ENCODE measurements at places on chromosomes 5 and 9. TPM values are rescaled to one million over a fixed set of nuclear protein-coding genes. Genes with fewer than 3 reads are reported as not detected.

- DNase-seq, result no peak
Measured at GRCh38 chr9:113992276-113992951, 85.7 kb downstream of the AMBP start.

DNA sequence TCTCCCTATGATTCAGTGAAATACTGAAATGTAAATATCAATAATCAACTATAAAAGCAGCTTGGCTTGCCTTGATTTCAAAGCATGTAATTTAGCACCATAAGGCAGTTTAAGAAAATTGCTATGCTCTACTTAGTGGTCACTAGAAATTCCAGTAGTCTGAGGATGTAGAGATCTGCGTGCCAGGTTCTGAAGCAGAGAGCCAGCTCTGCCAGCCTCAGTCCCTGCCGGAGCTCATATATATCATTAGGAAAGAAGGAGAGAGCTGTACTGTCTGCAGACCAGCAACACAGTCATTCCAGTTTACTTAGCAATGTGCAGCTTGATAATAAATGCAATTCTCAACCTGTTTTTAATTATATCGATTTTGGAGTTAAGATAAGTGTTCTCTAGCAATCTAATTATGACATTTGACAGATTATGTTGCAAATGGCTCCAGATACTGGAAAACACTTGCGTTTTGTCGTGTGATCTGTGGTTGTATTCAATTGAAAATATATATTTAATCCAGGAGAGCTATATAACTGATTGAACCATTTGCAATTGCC, 540.5 kb downstream of the CTNND2 start:
- no peak for DNase-seq

DNA sequence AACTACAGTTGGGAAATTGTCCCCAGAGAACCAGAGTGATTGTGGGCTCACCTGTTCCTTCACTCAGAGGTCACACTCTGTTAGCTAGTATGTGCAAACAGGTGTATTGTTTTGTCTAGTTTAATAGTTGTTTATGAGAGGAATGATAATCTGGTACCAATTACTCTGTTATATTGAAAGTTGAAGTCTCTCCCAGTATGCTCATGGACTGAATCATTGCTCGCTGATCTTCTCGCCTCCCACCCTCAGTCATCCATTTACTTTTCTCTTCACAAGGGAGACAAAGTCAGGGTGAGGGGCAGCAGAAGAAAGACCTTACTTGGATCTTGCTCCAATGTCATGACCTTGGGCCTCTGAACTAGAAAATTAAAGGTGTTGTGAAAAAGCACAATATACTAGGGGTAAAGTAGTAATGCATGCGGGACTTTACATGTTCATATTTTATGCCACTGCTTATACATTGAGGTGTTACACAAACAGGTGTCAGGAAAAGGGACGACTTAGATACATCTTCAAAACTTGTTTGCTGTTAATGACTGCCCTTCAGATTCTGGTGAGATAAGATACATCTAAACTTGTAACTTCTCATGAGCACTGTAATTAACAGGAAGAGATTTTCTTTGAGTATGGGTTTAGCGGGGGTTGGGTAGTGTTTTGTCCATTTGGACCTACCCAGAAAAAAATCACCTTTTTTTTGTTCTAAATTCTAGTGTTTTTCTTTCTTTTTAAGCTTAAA, 36.9 kb downstream of the LNPEP start:
- DNase-seq, result no peak

DNA sequence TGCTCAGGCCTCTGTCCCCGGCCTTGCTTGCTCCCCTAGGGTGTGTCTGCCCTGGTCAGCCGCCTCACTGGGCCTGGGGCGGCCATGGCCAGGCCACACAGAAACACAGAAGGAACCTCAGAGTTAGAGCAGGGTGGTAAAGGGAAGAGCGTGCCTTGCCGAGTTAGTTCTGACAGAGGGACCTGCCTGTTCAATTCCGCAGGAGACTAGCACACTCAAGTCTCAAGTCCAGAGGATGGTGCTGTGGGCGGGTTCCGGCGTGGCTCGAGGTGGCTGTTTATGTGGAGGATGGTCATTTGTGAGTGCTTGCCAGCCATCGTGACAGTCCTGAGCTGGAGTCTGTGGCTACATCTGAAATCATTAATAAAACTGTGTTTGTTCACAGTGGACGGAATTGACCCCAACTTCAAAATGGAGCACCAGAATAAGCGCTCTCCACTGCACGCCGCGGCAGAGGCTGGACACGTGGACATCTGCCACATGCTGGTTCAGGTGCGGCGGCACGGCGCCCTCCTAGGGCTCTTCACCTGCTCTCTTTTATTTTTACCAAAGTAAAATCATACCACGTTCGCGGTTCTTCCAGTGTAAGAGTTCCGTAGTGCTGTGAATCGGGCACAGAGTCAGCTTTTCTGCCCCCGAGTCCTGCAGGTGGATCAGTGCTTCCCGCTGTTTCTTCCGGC, 95.5 kb upstream of the CACNA1B start:
- no peak for DNase-seq

GRCh38 chr5:55104036-55104772, 1.8 kb downstream of the GZMA start:
- DNase-seq, result no peak

- no peak for DNase-seq
Measured at GRCh38 chr9:136775191-136775590, 10.9 kb upstream of the LCN15 start.

GRCh38 chr5:33068786-33069185, 357.7 kb downstream of the NPR3 start:
- DNase-seq, result no peak

DNA sequence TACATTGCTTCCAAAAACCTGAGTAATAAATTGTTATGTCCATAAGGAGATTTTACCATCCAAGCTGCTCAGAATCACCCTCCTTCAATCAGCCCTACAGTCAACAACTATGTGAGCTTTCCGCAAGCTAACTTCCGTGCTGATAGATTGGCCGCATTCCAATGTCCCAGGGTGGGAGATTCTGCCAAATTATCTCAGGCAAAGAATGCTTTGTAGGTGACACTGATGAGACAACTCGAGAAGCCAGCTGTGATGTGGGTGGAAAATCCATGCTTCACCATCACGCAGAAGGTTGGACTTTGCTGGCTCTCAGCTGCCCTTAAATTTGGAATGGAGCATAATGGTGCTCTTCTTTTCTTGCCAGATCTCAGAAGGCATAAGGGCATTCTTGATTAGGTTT, 44.9 kb upstream of the HCN1 start:
- no peak for DNase-seq

GRCh38 chr9:5671711-5672353, 42.9 kb downstream of the RIC1 start:
- peak; percentile 41 for DNase-seq

DNA sequence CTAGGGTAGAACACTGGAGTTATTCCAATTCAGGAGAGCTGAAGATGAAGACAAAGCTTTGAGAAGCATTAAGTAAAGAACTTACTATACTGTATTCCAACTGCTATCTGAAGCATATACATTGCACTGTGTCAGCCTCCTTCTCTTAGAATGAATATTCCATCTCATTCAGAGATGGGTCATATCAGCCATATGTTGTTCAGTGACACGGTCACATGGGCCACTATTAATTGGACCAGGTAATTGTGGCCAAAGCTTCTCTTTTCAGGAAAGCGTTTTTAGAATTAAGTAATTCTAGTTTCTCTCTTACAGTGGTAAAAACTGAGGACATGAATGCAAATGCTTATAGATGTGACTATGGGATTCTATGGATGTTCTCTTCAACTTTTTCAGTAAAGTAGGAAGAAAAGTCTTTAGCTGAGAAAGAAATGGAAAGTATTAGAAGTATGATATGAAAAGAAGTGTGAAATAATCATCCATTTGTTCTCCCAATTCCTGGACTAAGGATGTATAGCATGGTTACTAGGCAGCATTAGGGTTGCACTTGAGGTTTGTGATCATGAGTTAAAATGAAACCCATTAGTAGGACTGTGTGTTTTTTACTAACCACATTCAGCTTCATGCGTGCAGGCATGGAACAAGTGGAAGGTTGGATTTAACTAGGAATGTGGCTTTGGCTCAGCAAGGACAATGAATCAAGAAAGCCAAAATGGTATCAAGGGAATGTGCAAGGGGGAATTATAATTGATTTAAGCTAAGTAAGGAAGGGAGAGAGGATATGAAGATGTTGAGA, 40.9 kb downstream of the CETN3 start:
- no peak for DNase-seq

GRCh38 chr9:119838210-119838609, 469.0 kb upstream of the BRINP1 start:
- DNase-seq, result no peak

CKMT2 gene
- total RNA-seq, result 0.43 TPM

NPDC1 gene
- 6.4 TPM for total RNA-seq

ST8SIA4 gene
- total RNA-seq, result 3.5 TPM

PCDHB2 gene
- total RNA-seq, result 0.32 TPM

GALT gene
- 34.1 TPM for total RNA-seq

DOK3 gene
- total RNA-seq, result 2.6 TPM

TOR1A gene
- 43.8 TPM for total RNA-seq

IFNA2 gene
- total RNA-seq, result not detected

TSSK1B gene
- 0.64 TPM for total RNA-seq

All from fibroblast of villous mesenchyme (primary cell).